Thyroid gland (tissue), 4 donors: ENCODE measurements at places on chromosomes 7 and 10. TPM values are rescaled to one million over a fixed set of nuclear protein-coding genes. Genes with fewer than 3 reads are reported as not detected.

DNA sequence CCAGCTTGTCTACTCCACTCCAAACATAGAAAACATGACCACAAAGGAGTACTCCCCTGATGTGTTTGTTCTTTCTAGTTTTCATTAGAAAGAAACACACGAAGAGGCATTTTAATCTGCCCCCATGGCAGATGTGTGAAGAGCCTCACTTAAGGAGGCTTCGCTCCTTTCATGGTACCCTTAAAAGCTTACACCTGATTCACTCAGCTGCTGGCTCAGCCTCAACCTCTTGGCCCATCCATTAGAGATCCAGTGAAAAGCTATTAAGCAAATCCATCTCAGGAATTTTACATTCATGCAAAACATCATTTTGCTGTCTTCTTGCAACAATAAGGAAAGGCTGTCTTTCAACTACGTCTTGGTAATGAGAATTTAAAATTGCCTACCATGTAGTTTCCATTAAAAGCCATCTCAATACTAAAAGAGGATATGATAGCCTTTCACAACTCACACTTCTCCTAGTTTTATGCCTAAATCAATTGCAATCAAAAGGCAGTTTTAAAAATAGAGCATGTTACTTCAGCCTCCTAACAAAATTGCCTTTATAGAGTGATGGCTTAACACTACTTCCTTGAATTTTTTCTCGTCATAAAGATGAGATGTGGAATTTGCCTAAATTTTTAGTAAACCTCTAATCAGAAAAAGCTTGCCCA lies 22.7 kb downstream of the MACC1 start:
- no peak overlapping the region for H3K4me3 ChIP-seq
- H3K27me3 ChIP-seq = no peaks in the 10 kb centered on the region
- H3K36me3 ChIP-seq = no peaks in the 10 kb centered on the region
- H3K4me1 ChIP-seq = no peaks in the 10 kb centered on the region
- DNase-seq = no peak

DNA sequence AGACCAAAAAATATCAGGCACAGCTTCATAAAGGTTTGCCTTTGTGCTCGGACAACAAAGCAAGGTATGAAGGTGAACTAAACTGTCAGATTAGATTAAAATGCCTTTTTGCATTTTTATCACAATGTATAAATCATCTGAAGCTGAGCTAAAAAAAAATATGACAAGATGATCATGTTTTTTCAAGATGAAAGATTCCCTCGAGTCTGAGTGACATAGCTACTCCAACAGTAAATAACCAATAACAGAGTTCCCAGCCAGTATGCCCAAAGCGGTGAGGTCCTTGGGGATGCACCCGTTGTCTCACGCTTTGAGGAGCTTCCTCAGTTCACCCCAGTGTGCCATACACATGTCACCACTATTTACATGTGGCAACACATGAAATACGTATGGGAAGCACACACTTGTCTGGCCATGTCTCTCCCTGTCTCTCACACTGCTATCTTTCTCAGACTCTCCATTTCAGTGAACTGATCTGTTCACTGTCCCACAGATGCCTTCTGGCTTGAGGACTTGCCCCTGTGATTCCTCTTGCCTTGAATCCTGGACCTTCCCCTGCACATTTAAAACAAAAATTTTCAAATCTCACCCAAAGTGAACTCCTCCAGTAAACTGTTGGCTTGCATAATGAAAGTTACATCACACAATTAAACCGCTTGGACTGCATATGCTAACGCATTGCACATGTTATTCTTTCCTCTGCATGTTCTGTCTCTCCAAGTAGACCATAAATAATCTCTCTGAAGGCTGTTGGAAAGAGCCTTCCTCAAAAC lies 2.6 kb upstream of the PIK3CG start:
- H3K36me3 ChIP-seq = no peaks in the 10 kb centered on the region
- peaks cover 4% of the 10 kb centered on the region for H3K4me1 ChIP-seq
- H3K27me3 ChIP-seq = no peaks in the 10 kb centered on the region
- H3K27ac ChIP-seq = no peak overlapping the region
- DNase-seq = no peak

GRCh38 chr10:62705789-62706188 lies 98.7 kb upstream of the ADO start:
- no peak overlapping the region for H3K4me3 ChIP-seq
- H3K27ac ChIP-seq = no peak overlapping the region
- H3K27me3 ChIP-seq = no peaks in the 10 kb centered on the region

The TEX47 gene
- total RNA-seq = not detected

DNA sequence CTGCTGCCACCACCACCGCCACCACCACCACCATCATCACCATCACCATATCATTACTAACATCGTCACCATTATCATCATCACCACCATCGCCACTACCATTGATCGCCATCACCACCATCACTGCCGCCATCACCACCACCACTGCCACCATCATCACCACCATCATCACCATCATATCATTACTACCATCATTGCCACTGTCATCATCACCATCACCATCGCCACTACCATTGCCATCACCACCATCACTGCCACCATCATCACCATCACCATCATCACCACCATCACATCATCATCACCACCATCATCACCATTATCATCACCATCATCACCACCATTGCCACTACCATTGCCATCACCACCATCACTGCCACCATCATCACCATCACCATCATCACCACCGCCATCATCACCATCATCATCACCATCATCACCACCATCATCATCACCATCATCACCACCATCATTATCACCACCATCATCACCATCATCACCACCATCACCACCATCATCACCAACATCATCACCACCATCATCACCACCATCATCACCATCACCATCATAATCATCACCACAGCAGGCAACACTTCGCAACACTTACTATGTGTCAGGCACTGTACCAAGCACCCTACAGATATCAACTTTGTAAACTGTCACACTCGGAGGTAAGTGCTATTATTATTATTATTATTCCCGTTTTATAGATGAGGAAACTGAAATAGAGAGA lies 19.3 kb downstream of the NMT2 start:
- DNase-seq = no peak
- no peaks in the 10 kb centered on the region for H3K4me1 ChIP-seq
- no peak overlapping the region for H3K4me3 ChIP-seq
- no peak overlapping the region for H3K27ac ChIP-seq
- H3K27me3 ChIP-seq = no peaks in the 10 kb centered on the region

The RARRES2 gene
- total RNA-seq = 22.2 TPM

DNA sequence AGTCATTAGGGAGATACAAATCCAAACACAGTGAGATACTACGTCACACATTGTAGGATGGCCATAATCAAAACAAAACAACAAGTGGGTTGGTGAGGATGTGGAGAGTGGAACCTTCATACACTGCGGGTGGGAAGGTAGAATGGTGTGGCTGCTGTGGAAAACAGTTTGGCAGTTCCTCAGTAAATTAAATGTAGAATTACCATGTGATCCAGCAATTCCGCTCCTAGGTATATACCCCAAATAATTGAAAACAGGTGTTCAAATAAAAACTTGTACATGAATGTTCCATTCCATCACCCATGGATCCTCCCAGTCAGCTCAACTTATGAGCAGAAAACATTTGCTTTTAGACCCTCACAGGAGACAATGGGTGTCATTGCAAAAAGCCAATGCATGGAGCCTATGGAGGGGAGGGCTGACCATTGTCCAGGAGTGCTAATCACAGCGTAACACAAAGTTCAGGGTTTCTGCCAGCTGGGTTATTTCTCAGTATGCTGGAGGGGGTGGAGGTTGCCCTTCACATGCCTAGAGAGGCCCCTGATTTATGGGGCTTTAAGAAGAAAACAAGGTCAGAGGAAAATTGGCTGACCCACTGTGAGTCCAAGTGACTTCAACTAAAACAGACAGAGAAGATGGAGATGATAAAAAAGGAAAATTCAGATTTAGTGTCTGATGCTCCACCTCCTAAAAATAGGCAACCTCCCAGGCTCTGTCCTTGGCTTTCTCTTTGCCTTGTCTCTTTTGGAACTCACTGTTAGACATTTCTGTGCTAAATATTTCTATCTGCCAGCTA lies 124.1 kb downstream of the WDR11 start:
- H3K27me3 ChIP-seq = no peaks in the 10 kb centered on the region
- no peak overlapping the region for H3K27ac ChIP-seq
- no peak overlapping the region for H3K4me3 ChIP-seq
- no peaks in the 10 kb centered on the region for H3K4me1 ChIP-seq
- H3K36me3 ChIP-seq = no peaks in the 10 kb centered on the region
- DNase-seq = no peak

DNA sequence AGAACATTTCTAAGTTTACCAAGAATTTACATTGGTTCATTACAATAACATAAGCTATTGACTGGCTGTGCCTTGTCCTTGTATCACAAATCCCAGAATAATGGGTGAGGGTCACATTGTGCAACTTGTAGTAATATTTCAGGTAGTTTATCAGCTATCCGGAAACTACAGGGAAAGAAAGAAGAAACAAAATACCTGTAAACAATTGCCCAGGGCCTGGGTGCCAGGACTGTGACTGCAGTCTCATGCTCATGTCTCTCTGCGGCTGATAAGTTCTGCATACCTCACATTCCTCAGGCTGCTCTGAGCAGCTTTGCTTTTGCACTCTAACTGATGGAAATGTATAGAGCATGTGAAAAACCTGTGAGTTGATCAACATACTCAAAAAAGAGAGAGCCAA lies 131.8 kb upstream of the TRIM24 start:
- H3K27ac ChIP-seq = no peak overlapping the region
- no peaks in the 10 kb centered on the region for H3K27me3 ChIP-seq
- no peak overlapping the region for H3K4me3 ChIP-seq
- DNase-seq = no peak

GRCh38 chr10:5818894-5819293 lies 5.7 kb upstream of the GDI2 start:
- no peak for DNase-seq
- no peaks in the 10 kb centered on the region for H3K36me3 ChIP-seq
- H3K27ac ChIP-seq = no peak overlapping the region
- no peaks in the 10 kb centered on the region for H3K27me3 ChIP-seq

- H3K4me1 ChIP-seq = no peaks in the 10 kb centered on the region
- no peak overlapping the region for H3K27ac ChIP-seq
- no peak overlapping the region for H3K4me3 ChIP-seq
- DNase-seq = no peak
- H3K36me3 ChIP-seq = no peaks in the 10 kb centered on the region
Measured at GRCh38 chr7:39672176-39672575, 48.8 kb downstream of the RALA start.

- no peaks in the 10 kb centered on the region for H3K27me3 ChIP-seq
- H3K4me1 ChIP-seq = peaks cover 43% of the 10 kb centered on the region
- H3K36me3 ChIP-seq = peaks cover 20% of the 10 kb centered on the region
- H3K27ac ChIP-seq = peak overlapping the region; percentile 66
- DNase-seq = no peak
Measured at GRCh38 chr7:55178292-55178862, 159.6 kb downstream of the EGFR start.

DNA sequence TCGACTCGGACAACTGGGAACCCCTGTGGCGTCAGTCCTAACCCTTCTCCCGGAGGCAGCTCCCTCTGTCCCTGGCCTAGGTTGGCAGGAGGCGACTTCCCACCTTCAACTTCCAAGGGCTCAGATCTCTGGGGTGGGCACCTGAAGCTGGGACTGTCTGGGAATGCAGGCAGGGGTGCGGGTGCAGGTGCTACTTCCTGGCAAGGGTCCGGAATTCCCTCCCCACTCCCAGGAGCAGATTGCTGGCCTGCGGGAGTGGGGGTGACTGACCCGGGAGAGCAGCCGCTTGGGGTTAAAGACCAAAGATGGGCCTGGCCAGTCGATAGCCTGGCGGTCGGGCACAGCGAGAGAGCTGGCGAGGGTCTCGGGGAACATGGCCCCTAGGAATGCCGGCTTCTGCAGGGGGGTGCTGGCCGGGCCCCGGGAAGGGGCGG lies 387 bp downstream of the EPHA1 start:
- H3K4me3 ChIP-seq = peak overlapping the region; percentile 34
- H3K4me1 ChIP-seq = peaks cover 22% of the 10 kb centered on the region
- peak overlapping the region; percentile 62 for H3K27ac ChIP-seq
- no peaks in the 10 kb centered on the region for H3K36me3 ChIP-seq

DNA sequence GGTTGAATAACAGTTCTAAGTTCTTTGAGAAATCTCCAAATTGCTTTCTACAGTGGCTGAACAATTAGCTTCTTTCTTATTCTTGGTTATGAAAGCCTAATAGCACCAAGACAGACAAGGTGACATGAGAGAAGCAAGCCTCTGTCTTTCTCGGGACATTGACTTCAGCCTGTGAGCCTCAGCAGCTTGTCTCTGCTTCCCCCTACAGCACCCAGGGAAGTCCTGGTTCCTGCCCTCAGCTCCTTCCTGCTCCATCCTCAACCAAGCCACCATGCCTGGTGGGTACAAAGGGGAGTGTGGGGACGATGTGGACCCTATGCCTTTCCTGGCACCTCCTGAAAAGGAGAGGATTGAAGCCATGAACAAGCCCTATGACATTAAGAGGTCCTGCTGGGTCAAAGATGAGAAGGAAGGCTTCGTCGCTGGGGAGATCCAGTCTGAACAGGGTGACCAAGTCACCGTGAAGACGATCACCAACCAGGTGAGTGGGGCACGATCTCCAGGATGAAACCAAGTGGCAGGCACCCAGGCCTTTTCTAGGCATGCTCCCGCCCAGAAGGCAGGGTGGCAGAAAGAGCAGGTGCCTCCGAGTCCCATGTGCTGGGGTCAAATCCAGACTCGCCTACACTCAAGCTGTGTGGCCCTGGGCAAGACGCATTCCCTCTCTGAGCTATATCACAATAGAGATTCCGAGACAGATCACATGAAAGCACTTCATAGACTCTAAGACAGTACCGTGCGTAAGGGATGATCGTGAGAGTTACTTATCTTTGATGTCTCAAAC lies 30.8 kb upstream of the KPNA7 start:
- H3K36me3 ChIP-seq = no peaks in the 10 kb centered on the region
- H3K4me3 ChIP-seq = no peak overlapping the region
